ENCODE measurements at places on chromosomes 6 and 20.

- no peak for DNase-seq
Observed at GRCh38 chr20:49545572-49545971, 22.4 kb downstream of the PTGIS start.

- DNase-seq, result no peak
Observed at GRCh38 chr6:129364037-129364436, 345.9 kb downstream of the ARHGAP18 start.

DNA sequence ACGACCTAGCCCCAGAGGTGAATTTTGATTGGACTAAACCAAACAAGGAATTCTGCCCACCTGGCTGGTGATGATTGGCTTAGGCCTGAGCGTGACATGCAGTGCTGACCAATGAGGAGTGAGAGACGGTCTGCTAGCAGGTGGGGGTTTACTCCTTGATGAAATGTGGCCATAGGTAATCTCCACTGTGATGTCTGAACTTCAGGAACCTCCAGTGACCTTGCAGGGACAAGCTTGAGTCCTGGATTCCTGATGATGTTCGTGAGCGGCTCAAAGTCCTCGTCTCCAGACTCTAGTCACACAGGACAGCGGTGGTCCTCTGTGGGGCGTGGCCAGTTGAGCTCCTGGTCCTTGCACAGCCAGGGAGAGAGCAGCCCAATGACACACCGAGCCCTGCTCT, 8.4 kb downstream of the VSX1 start:
- no peak for DNase-seq

DNA sequence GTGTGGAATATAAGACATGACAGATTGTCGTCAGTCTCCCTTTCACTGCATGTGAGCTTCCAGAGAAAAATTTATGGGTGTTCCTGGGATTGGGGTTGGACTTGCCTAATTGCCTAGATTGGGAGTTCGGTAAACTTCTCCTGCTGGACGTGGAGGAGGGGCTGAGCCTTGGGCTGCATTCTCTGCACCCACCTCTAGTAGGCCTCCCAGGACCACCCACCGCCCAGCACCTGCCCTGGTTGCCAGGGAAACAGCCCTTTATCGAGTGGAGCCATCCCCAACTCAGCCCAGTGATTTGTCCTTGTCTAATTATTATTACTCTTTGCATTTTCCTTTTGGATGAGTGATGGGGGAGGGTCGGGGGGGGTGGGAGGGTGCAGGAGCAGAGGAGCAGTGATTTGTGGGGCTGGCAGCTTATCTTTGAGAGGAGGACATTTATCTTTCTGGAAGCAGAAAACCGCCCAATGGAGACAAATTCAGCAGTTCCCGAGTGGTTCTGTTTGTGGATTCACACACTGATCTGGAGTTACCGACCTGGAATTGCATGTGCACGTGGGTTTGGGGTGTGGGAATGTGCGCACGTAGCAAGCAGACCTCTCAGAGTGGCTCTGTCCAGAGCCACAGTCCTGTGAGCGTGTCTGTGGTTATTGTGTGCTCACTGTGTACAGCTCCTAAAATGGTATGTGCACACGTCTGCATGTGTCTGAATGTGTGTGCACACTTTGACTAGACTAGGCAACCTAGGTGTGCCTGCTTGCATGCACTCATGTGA, 104.5 kb downstream of the DHX35 start:
- DNase-seq, result no peak

GRCh38 chr6:414447-414846, 22.9 kb downstream of the IRF4 start:
- DNase-seq, result no peak

DNA sequence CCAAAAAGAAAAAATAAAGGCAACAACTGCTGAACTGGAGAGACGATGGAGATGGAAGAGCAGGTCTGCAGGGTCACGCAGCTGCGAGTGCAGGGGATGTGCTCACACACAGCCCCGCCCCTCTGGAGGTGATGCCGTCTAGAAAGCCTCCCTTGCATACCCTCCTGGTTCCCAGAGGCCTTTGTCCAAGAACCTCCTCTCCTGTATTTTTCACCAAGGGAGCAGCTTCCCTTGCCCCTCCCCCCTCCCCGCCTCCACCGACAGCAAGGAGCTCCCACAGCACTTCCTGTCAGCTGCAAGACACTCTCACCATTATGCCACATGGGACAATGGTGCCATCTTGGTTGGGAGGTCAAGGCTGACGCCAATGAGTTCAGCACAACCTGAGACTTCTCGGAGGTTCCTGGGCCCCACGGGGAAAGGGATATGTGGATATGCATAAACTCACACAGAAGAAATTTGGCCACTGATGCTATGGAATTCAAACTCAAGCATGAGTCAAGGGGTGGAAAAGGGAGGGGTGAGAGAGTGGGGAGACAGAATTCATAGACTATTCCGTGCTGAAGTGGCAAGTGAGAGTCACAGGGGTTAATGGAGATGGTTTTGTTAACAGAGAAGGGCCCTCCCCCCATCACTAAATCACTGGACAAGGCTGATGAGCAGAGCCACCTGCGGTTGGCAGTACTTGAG, 132.9 kb downstream of the SCML4 start:
- DNase-seq, result no peak

DNA sequence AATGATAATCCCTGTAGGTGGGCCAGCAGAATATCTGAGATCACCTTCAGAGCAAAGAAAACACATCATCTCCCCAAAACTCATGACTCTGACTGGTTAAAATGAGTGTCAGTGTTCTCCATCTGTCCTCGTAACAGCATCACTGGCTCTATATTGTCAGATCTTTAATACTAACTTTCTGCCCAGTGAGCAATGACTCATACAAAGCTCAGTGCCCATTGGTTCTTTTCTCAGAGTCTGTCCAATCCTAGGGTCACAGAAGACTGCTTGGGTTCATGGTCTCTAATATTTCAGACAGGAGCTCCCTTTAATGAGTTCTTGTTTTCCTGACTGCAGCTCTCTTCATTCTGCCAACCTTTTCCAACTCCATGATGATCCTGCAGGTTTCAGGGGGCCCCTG, 36.4 kb downstream of the HLA-DPB1 start:
- no peak for DNase-seq

- no peak for DNase-seq
Observed at GRCh38 chr20:53346335-53346648, 247.3 kb downstream of the ZNF217 start.

DNA sequence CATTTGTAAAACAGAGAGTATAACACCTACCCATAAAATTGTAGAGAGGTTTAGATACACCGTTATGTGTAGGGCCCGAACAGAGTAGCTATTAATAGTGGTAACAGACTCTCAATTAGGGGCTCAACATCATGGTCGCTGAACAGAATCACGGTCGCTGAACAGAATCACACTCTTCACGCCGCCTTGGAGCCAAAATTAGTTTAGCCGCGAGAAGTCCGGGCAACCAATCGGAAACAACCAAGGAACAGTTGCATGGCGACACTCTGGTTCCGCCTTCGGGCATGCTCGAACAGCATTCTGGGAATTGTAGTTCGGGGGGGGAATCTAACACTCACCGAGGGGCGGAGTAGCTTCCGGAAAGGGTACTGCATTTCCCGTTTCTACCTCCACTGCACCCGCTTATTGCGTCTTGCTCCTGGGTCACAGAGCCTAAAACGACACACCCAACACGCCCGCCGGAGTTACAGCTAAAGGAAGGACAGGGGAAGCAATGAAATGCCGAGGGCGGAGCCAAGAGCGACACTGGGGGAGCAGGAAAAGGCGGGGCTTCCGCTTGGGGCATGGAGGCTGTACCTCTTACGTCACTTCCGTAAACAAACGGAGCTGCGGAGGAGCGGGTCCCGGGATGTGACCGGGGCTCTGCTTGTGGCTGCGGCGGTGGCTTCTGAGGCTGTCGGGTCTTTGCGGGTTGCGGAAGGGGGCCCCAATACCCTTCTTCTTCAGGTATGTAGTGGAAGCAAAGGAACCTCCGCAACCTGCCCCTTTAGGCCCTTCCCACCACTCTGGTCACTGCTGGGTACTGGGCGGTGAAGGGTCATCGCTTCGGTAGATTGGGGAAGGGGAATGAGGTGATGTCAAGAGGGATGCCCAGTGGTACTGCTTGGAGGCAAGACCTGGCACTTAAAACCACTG, at the start of gene CCDC28A:
TSS of gene CCDC28A (plus strand) at position 593 of the 915 bp plus-strand sequence. CDS start 2,352 bp downstream, outside the sequence.
- DNase-seq, result peak; percentile 89

- DNase-seq, result no peak
Observed at GRCh38 chr6:168826726-168827585, 386.0 kb downstream of the SMOC2 start.

DNA sequence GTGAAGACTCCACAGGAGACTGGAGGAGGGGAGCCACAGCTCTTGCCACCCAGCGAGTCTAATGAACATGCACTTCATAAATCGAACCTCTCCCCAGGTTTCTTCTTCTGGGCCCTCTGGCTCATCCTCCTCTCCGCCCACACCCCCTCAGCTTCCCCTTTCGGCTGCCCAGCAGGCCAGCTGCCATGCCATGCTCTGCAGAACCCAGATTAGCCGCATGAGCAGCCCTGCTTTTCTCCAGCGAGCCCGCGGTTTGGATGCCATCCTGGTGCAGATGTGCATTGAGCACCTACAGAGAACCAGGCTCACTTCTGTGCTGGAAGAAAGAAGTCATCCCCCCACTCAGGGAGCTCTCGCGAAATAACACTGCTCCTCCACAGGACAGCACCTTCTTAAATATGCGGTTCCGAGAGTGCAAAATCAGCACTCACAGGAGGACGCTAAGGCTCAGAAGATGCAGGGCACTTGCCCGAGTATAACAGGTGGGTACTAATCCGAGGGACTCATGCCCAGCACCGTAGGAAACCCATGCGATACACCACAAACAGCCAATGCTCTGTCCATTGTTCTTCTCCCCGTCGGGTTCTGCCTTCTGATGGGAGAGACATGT, 143.0 kb upstream of the THBS2 start:
- no peak for DNase-seq

Measured in activated naive CD8-positive, alpha-beta T cell treated with anti-CD3 and anti-CD28 coated beads for 36 hours (primary cell).